Activated CD4-positive, alpha-beta T cell treated with anti-CD3 and anti-CD28 coated beads, Interleukin-2, amount 50 U/mL, for 48 hours (primary cell): ENCODE measurements at places on chromosomes 11 and 22.

- no peak for DNase-seq
These were observed 594.8 kb upstream of the B3GAT1 start for GRCh38 chr11:135006800-135007199.

DNA sequence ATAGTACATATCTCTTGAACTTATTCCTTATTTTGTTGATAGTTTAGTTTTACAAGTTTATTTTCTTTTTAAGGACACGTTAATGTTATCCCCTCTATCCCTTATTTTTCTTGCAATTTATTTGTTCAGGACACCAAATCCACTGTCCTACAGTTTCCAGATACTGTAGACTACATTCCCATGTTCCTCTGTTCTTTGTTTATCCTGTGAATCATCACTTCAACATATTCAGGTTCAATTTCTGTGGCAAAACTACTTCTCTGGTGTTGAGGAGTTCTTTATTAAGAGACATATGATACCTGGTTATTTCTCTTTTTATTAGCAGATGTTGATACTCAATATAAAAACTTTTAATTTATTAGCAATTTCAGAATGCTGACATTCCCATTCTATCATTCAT is 72.8 kb upstream of the CLNS1A start:
- no peak for DNase-seq

DNA sequence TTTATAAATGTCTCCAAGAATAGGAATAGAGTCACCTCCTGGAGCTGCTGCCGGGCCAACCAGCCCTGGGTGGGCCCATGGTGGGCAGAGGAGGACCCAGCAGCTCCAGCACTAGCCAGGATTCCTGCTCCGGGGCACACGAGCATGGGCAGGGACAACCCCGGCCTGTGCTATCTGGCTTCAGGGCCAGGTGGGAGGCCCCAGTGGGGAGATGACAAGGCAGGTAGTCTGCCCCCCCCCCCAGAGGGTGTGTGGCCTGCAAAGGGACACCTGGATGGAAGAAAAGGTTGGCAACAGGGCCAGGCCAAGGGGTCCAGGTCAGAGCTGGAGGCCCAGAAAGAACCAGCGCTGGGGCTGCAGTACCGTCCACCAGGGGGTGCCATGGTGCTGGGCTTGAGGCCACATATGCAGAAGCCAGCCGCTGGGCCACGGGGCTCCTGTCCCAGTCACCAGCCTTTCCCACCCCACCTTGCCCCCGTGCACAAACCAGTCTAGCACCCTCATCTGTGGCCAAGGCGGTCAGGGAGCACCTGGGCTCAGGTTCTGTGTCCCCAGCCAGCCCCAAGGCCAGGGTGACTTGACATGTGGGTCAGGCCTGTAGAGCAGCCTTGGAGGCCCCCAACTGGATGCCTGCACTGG is 3.4 kb downstream of the TSPAN32 start:
- DNase-seq: peak; percentile 92

GRCh38 chr11:71102251-71102995 is 150.0 kb downstream of the SHANK2 start:
- no peak for DNase-seq

DNA sequence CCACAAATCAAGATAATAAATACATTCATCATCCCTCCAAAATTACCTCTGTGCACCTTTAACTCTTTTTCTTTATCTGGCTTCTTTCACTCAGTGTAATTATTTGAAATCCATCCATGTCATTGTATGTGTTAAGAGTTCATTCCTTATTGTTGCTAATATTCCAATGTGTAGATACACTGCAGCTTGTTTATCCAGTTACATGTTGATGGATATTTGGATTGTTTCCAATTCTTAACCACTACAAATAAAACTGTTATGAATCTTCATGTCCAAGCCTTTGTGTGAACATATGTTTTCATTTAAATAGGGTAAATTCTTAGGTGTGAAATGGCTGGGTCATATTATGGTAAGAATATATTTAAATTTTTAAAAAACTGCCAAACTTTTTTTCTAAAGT is 323.3 kb upstream of the NCAM1 start:
- no peak for DNase-seq

DNA sequence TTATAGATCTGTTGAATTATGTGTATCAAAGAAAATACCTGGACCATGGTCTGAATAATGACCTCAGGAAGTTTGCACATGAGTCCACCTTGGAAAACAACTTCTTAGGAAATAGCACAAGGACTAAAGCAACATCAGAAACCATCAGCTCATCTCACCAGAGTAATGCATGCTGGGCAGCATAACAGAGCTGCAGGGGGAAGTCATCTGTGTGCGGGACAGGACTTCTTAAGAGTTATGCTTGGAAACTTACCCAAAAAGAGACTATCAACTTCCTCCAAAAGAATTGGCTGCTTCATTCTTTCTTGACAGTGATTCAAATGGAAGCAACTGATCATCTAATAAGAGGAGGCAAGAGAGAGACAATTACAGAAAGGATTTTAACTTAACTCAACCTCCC is 2.5 kb downstream of the OR56B4 start:
- no peak for DNase-seq

DNA sequence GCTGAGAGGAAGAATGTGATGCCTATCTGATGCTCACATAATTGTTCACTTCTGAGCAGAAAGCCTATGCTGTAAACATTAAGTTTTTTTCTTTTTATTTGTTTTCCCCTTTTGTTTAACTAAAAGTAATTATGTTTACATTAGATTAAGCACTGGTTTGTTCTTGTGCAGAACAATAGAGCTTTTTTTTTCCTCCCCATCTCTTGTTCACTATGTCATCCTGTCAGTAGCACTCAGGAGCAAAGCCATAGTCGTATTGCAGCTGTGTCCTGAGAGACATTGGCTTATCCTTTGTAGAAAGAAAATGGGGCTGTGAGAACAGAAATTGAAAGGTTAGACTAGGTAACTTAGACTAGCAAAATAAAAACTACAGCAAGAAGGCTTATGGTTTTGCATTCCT is 301.8 kb upstream of the RAG2 start:
- no peak for DNase-seq

- DNase-seq: no peak
These were observed 355.2 kb downstream of the SOX6 start for GRCh38 chr11:16001044-16001568.

DNA sequence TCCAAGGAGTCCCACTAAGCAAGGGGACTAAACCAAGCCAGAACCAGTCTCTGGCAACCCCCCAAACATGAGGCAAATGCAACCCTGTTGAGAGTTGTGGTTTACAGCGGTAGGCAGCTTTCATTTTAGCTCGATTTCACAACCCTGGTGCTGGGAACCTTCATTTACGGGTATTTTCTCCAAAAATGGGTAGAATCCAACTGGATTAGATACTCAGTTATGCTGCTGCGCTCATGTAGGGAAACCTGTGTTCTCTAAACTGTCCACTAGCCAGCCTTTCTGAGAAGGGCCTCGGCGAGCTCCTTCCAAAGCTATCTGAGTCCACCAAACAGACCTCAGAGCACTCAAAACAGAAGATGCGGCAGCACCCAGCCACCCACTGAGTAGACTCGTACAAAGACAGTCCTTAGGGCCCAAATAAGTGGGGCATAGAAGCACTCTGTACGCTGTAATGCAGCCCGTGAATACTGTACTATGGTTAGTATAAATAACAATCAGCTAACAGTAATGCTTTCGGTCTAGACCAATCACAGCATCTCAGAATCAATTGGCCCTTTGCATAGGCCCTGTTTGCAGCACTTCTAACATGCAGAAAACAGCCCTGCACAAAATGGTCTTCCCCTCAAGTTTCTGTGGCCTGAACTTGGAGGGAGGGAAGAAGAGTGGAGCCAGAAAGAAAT is 104.7 kb downstream of the ETS1 start:
- DNase-seq: peak; percentile 72

DNA sequence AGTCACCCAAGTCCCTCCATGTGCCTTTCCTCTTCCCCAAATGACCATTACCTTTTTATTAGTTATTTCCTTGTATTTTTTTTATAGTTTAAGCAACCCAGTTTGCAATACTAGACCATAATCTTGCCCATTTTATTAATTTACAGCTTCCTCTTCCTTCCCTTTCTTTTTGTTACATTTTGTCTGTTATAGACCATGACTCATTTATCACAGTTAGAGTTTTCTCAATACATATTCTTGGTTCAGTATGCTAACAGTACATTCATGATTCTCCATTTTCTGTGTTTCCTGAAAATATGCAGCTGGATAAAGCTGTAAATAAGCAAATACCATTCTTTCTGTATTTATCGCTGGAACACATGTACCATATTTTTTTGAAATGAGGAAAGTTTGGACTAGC is 376.7 kb upstream of the RAG2 start:
- DNase-seq: no peak

DNA sequence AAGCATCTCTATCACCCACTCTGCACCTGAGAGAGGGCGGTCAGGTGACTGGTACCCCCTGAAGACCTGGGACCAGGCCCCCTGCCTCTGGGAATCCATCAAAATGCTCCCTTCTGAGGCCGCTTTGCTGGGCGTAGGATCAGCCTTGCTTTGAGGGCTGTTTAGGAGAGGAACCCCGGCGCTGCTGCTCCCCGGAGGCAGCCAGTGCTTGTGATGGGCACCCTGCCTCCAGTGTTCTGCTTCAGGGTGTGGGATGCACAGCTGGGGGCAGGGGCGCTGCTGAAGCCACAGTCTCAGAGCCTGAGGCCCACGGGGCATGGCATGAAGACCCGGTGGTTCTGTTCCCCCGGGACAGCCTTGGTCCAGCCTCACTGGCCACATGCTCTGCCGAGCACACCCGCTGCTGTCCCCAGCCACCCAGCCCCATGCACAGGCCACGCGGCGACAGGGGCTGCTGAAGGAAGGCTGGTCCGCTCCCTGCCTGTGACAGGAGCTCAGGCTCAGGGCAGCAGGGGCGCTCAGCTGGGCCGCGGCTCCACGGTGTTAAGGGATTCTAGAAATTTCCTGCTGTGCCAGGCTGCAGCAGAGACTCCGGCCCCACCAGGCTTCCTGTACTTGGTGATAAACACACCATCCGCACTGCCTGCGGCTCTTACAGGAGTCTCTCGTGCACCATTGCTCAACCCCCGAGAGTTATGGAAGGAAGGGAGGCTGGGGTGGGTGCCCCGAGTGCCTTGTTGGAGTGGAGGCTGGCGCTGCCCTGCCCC is 91.0 kb downstream of the KCNQ1 start:
- DNase-seq: no peak

DNA sequence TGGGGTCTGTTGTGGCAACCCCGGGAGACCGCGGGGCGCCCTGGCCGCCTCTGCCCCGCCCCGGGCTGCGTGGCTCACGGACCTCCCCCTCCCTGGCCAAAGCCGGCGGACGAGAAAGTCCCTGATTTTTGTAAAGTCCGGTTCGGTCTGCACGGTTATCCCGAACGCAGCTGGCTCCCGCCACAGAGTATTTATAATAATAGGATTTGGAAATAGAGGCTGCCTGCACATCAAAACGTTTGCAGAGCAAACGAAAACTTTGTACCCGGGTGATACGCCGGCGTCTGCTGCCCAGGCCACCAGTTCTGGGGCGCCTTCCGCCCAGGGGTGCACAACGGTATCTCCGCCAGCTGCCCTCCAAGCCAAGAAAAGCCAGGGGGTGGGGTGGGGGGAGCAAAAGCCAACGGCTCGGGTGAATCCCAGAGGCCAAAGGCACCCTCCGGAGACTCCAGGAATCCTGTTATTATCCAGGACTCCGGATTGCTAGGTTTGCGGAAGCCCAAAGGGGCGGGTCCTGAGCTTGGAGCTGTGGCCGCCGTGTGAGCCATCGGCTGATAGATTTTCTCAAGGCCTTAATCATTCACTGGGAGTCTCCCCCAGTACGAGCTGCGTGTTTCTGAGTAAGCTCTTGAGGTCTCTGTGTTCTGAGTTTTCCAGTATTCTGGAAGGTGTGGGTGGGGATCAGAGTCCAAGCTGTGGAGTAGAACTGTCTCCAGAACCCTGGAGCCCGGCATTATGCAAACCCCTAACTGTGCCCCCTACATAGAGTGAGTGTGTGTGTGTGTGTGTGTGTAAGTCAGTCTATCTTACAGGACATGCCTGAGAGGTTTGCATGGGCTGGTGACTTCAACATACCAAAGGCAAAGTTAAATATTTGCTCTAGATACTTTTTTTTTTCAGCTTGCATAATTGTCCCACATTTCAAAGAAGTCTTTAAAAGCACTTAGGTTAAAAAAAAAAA is 673 bp upstream of the SHANK2 start:
- no peak for DNase-seq

DNA sequence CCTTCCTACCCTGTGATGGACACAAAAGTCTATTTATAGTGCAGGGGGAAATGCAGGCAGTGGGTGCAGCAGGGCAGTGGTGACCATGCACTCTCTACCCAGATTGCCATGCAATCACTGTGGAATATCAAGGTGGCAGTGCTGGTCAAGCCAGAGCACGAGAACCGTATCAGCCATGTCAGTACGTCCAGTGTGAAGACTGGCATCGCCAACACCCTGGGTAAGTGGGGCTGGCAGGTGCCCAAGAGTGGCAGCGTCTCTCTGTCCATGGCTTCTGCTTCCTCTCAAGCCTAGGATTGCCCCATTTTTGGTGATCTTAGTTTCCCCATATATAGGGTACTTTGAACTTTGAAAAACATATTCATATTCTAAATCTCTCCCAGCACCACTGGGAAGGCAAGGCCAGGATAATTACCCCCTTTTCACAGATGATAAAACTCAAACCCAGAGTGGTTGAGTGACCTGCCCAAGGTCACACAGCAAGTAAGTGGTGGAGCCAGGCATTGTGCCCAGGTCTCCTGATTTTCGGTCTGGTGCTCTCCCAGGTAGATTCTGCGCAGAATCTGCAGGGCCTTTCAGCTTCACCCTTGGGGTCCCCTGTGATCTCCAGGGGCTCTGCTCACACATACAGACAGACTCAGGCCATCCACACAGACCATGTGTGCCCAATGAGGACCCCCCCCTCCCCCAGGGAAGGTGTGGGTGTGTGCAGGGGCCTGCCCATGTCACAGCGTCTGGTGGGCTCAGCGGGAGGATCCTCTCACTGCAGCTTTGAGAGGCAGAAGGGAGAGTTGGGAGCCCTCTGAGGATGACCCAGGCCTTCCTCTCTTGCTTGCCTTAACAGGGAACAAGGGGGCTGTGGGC is 7.1 kb downstream of the INPPL1 start:
- DNase-seq: no peak

- DNase-seq: no peak
These were observed 32.5 kb upstream of the NUCB2 start for GRCh38 chr11:17244046-17244445.

DNA sequence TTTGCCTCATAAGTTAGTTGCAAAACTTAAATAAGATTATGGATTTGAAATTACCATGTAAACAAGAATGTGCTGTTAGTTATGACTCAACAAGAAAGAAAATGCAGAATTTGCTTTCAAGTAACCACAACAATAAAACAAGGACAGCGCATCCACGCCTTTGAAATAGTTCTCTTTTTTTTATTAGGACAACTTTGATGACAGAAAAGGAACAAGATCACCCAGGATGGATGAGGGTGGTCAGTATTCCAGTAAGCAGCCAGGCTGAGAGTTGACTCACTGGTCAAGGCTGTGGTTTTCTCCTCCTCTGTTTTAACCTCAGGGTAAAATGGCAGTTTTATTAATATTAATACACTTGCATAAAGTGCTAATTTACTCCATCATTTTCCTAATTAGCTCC is 544.4 kb downstream of the OPCML start:
- no peak for DNase-seq
